ENCODE measurements at places on chromosomes 4 and X.

- no peak for DNase-seq
Measured at GRCh38 chr4:133596459-133596858, 447.4 kb downstream of the PCDH10 start.

DNA sequence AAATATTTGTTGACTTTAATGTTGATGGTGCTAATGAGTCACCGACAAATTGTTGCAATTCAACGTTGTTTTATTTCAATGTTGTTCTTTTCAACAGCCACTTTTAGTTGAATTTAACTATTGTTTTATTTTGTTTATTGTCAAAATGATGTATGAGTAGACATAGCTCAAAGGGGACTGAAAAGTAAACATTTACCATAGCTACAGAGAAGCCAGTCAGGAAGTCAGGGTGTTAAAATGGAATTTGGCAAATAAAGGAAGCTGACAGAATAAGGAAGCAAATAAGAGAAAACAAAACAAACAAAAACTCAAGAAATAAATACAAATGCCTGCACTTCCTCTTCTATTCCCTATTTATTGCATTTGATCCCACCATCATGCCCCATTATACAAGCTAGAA, 648.4 kb upstream of the HTR2C start:
- DNase-seq = no peak

- DNase-seq = no peak
Measured at GRCh38 chrX:24055043-24055356, 244 bp downstream of the EIF2S3 start.

DNA sequence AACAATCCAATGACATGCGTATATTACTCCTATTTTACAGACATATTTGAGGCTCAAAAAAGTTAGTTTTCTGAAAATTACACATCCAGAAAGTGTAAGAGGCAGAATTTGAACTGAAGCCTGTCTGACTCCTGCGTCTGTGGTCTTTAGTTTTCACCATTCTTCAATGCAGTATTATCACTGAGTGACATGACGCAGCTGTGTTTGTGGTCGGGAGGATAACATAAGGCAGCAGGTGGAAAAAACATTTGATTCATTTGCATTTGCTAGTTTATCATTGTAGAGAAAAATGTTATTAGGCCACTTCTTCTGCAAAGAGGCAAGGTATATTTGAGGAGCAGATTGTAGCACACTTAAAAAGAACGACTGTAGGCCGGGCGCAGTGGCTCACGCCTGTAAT, 186.7 kb downstream of the TENM3 start:
- DNase-seq = no peak

- no peak for DNase-seq
Measured at GRCh38 chr4:185190306-185190856, 13.4 kb downstream of the CFAP97 start.

DNA sequence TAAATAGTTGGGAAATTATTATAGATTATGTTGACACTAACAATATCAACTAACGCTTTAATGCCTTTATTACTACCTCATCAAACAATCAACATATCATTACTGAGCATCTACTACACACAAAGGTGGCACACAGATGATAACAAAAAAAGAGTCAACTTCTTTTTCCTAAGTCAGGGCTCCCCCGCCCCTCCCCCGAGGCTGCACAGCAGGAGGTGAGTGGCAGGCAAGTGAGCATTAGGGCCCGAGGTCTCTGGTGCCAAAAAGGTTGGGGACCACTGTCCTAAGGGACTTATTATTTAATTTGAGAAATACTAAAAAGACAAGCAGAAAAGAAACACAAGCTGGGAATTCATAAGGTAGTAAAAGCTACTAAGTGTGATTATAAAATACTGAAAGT, 50.3 kb upstream of the MCF2 start:
- DNase-seq = no peak

- no peak for DNase-seq
Measured at GRCh38 chrX:44480591-44480990, 62.1 kb downstream of the FUNDC1 start.

GRCh38 chr4:154738426-154738825, 5.4 kb upstream of the LRAT start:
- DNase-seq = no peak

DNA sequence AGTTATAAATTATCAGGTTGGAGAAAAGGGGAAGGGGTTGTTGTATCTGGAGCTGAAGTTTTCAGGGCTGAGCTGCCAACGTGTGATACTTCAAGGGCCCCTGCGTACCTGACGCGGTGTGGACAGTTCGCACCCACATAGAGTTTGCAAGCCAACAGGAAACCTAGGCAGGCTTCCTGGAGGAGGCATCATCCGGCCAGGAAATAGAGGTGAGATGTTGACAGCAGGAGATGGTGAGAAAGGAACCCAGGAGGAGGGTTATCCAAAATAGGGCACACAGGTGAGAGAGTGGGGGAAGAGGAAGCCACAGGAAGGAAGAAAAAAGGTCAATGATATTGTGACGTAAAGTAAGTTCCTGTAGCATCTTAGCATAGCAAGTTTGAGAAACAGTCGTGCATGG, 127.2 kb downstream of the DHRSX start:
- DNase-seq = no peak

DNA sequence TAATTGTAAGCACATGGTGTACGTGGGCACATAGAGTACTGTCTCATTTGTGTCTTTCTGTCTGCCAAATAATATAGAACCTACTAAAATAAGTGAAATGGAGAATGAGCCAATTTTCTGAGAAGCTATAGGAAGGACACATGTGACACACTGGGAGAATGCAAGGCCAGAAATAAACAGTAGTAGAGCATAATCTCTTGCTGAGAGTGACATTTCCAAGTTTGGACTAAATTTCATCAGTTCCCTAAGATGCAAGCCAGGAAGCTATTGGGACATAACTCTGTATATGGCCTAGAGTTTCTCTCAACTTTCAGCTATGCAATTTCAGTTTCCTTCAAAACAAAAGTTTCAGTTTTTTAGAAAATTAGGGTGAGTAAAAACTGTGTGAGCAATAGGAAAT, 638.7 kb downstream of the PCDH18 start:
- DNase-seq = no peak

GRCh38 chr4:59339631-59340030, 1860.5 kb upstream of the ADGRL3 start:
- DNase-seq = no peak

- DNase-seq = no peak
Measured at GRCh38 chrX:22296871-22297270, 24.2 kb downstream of the CBLL2 start.

Measured in stimulated activated CD8-positive, alpha-beta memory T cell treated with anti-CD3 and anti-CD28 coated beads, Interleukin-4, amount 100 ng/mL, for 48 hours (primary cell).